ENCODE measurements at places on chromosomes 6 and 20.

DNA sequence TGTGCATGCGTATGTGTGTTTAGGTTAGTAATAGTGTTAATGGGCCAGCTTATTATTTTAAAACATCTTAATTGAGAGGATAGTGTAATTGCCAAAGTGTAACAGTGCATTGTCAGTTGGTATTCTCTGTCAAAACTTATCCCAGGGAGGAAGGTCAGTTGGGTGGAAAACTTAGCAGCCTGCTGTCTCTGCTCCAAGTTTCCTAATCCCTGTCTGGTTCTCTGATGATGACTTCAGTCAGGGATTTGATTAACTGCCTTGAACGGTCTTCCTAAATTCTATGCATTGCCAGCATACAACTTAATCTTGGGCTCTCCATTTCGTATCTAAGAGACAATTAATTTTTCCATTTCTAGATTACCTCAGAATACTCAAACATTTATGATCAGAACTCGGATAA is 51.1 kb downstream of the L3MBTL3 start:
- no peak for DNase-seq

GRCh38 chr20:53847139-53847836 is 223.1 kb downstream of the BCAS1 start:
- no peak for DNase-seq

DNA sequence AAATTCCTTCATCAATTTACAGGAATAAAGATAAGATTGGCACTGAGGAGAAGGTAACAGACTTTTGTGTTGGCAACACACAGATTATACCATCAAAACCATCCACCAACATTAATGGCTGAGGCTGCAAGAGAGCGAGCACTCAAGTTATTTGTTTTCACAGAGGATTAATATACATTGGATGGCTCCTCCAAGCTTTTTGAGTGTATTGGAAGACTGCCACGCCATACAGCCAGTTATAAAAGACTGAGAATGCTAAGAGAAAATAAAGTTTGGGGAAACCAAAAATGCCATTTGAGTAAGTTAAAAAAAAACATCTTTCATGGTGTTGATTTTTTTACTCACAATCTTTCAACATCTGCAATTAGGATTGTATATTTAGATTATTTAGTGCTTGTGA is 973.8 kb upstream of the SLC35B3 start:
- DNase-seq, result no peak

DNA sequence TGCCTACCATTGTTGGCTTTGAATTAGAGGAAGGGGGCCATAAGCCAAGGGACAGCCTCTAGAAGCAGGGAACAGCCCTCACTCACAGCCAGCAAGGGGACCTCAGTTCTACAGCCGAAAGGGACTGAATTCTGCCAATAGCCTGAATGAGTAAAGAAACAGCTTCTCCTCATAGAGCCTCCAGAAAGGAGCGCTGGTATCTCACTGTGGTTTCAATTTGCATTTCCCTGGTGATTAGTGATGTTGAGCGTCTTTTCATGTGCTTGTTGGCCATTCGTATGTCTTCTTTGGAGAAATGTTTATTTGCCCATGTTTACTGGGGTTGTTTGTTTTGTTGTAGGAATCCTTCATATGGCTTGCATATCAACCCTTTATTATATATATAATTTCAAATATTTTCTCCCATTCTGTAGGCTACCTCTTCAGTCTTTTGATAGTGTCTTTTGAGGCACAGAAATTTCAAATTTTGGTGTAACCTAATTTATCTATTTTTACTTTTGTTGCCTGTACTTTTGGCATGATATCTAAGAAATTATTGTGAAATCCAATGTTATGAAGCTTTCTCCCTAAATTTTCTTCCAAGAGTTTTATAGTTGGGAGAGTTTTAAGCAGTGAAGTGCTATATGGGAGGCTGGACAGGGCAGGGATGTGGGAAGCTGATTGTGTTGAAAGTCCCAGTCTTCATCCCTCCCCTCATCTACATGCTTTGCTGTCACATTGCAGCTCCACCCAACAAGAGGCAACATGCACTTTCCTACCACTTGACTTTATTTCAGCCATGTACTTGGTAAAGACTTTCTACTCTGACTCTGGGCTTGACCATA is 82.3 kb upstream of the SHLD1 start:
- no peak for DNase-seq

DNA sequence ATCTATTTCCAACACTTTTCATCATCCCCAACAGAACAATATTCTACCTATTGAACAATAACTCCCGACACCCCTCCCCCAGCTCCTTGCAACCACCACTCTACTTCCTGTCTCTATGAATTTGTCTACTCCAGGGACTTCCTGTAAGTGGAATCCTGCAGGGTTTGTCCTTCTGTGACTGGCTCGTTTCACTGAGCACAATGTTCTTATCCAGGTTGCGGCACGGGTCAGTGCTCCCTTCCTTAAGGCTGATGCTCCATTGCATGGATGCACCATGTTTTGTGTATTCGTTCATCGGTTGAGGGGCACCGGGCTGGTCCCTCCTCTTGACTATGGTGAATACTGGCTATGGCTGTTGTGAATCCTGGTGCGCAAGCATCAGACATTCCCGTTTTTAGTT is 163.2 kb downstream of the TBXT start:
- DNase-seq, result no peak

- DNase-seq, result no peak
These were observed 139.4 kb downstream of the CARMIL1 start for GRCh38 chr6:25418454-25419052.

GRCh38 chr6:134511984-134512683 is 194.2 kb upstream of the SGK1 start:
- no peak for DNase-seq

DNA sequence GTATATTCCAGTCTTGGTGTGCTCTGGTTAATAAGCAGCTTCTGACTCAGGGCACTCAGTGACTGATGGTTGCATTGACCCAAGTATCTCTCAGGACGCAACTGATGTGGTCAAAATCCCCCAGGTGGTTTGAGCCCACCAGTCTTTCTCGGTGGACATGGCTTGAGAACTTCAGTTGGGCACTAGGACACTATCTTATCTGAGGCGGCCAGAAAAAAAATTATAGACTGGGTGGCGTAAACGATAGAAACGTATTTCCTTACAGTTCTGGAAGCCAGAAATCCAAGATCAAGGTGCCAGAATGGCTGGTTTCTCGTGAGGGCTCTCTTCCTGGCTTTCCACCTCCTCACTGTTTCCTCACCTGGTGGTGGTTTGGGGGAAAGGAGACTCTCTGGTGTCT is 52.2 kb downstream of the PPP1R16B start:
- no peak for DNase-seq

GRCh38 chr6:32794510-32794909 is 22.3 kb downstream of the HLA-DOB start:
- no peak for DNase-seq

- no peak for DNase-seq
These were observed 291.8 kb downstream of the FOXC1 start for GRCh38 chr6:1901556-1901955.

Measured in activated CD4-positive, alpha-beta T cell treated with anti-CD3 and anti-CD28 coated beads, Interleukin-2, amount 50 U/mL, for 4 hours (primary cell).